ENCODE measurements at places on chromosomes 13 and 19.

DNA sequence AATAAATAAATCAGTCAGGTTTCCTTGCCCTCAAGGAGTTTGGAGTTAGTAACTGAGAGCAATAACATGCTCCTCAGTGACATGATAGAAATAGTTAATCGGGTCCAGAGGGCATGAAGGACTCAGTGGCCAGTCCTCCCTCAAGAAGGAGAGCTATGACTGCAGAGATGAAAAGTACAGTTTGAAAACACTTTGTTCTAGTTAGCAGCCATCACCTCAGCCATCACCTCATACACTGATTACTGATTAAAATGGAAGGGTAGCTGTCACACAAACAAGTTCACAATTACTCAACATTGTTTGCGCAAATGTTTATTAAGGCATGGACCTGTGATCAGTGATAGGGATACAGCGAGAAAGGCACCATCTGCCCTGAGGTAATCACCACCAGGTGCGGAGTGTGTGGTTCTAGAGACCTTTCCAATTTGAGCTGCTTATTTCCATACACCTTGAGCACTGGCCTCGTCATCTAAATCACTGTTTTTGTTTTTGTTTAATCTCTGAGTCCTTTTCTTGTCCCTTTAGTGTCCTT is 85.3 kb upstream of the RAP2A start:
- no peak for DNase-seq

GRCh38 chr19:19480688-19481087 is 34.7 kb downstream of the TSSK6 start:
- no peak for DNase-seq

DNA sequence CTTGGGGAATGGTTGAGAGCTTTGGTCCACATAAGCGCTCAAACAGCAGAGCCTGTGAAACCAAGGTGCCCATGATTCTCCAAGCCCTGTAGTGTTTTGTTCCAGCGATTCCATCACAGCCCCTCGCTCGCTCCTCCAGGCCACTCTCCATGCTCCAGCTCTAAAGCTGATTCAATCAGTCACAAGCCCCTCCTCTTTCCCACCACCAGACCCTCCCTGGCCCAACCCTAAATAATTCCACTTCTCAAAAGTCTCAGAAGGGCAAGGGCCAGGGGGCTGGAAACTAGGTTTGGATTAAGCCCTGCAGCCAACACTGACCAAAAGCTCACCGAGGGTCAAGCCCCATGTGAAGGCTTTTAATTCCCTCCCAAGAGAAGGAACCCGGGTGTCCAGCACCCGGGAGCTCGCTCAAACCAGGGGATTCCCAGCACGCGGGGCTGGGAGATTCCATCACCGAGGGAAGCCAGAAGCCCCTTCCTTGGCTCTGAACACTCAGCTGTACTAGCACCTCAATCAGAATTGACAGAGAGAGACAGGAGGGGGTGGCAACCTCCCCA is 1.5 kb downstream of the ZNF296 start:
- DNase-seq = no peak

DNA sequence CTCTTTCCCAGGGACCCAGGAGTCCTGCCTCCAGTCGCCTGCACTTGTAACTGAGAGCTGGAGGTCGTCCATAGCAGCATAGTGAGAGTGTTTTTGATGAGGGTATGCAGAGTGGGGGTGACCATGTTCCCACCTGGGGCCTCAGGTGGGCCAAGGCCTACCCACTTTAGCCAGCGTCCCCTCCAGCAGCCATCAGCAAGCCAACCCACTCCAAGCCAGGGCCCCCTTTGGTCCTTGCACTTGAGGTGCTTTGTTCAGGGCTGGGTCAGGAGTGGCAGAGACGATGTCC is 11.9 kb upstream of the SMG9 start:
- DNase-seq = no peak

GRCh38 chr19:16096280-16096855 is 15.3 kb upstream of the RAB8A start:
- DNase-seq = no peak

GRCh38 chr13:35736876-35737275 is 260.4 kb upstream of the MAB21L1 start:
- no peak for DNase-seq

GRCh38 chr13:25494698-25495411 is 123.1 kb downstream of the ATP8A2 start:
- no peak for DNase-seq

- no peak for DNase-seq
Observed at GRCh38 chr19:28497137-28497536, 715.8 kb downstream of the UQCRFS1 start.

DNA sequence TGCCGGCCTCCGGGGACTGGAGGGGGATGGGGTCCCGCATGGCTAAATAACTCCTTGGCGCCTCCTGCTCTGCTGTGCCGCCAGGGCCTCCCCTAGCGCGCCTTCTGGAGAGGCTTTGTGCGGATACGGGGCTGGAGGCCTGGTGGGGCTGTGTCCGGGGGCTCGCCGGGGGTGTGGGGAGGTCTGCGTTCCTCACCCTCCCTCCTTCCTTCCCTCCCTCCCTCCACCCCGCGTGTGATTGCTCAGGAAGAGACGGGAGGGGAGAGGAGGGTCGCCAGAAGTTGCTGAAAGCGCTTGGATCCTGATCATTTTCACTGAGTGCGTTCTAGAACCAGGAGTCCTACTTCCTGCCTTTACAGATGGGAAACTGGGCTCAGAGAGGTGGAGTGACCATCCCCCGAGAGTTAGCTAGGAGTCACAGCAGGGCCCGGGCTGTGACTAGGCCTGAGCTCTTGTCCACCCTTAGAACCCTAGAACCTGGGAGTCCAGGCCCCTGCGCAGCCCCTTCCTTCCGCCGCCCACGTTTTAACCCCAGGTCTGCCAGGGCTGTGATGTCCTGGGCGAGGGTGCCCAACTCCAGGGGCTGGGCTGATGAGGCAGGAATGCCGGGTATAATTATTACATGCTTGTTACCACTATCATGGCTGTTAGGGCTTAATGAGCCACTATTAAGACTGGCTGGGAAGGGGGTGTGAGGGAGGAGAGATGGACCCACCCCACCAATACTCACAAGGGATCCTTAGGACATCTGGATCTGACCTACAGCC is 782 bp upstream of the JUND start:
- DNase-seq = no peak

DNA sequence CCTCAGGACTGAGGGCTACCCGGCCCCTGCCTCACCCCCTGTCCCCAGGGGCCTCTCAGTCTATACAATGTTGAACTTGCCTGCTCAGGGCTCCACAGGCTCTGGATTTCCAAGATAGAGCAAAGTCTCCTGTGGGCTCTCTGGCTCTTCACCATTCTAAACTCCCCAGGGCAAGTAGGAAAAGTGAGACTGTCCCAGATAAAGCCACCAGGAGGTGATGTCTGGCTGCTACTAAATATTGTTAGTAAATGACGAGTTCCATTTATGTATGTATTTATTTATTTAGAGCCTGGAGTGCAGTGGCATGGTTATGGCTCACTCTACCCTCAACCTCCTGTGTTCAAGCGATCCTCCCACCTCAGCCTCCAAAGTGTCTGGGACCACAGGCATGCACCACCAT is 73.6 kb upstream of the SIAH3 start:
- no peak for DNase-seq

DNA sequence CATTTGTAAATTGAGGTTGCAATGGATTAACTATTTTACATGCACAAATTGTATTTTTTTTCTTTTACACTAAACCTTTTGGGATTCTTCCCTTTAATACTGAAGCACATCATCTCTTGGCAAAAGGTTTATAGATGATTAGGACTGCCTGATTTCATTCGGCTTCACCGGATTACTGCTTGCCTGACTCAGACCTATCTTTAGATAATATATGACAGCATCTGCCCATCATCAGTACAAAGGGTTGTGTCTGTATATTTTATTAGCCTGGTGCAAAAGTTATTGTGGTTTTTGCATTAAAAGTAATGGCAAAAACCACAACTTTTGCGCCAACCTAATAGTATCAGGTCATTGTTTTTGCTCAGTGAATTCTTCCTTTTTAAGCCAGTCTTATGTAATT is 316.2 kb upstream of the HTR2A start:
- DNase-seq = no peak

GRCh38 chr19:18915639-18916038 is 3.5 kb downstream of the COPE start:
- peak; percentile 46 for DNase-seq

DNA sequence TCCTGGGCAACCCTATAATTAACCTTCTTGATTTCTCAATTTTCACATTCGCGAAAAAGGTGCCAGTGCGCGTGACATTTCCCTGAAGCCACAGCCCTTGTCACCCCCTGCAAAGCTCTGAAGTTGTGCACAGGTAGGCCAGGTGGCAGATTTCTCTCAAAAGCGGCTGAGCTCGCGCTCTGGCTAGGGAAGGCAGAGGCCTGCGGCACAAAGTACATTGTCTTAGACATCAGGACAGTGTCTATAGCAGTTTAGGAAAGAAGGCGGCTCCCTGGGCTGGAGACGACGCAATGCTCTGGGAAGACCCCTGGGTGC is 42.9 kb upstream of the ZNF14 start:
- no peak for DNase-seq

- DNase-seq = no peak
Observed at GRCh38 chr19:31761281-31761913, 412.2 kb upstream of the TSHZ3 start.

GRCh38 chr13:113526466-113527220 is 36.1 kb upstream of the DCUN1D2 start:
- no peak for DNase-seq

DNA sequence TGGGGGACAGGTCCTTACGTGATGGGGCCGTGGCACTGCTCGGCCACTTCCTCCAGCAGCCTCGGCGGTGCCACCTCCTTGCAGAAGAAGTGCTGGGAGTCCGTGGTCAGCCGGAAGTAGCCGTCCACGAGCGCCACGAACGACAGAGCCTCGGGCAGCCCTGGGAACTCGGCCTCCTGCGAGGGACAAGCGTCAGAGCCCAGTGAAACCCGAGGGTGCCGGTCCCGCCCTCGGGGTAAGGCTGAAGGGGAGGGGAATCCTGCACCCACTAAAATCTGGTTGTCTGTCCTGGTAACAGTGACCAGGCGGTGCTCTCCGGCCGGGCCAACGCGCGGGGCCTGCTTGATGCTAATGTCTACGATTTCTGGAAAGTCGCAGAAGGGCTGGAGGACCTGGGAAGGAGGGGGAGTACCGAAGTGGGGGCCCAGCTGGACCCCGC is 6.4 kb downstream of the JAK3 start:
- DNase-seq = no peak

- no peak for DNase-seq
Observed at GRCh38 chr13:85853901-85854663, 54.9 kb upstream of the SLITRK6 start.

GRCh38 chr19:6402837-6403608 is 10.1 kb upstream of the GTF2F1 start:
- peak; percentile 63 for DNase-seq

DNA sequence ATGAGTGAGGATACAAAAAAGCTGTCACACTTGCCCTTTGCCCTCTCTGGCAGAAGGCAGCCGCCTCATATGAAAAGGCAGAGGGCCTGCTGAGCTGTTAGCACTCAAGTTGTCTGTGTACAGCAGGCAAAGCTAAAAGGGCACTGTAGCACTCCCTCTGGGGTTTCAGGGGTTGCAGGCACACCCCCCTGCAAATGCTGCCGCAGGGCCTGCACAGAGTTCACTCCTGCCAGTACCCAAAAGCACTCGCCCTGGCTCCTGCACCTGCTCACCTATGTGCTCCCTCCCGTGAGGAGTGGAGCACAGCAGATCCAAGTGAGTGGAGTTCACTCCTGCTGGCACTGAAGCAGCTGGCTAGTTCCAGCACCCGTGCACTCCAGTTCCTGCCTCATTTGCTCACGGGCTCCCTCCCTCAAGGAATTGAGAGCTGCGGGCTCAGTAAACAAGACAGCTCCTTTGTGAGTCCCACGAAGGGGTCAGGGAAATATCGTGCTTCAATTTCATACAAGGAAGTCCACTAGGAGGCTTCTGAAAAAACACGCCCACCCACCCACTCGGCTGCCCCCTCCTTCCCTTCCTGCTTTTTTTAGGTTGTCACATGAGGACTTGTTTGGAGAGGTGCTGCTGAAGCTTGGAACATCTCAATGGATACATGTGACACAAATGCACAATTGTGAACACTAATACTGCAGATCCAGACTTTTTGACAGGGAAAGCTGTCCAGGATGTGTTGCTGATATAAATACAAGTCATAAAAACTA is 9.9 kb upstream of the RCBTB2 start:
- peak; percentile 20 for DNase-seq

DNA sequence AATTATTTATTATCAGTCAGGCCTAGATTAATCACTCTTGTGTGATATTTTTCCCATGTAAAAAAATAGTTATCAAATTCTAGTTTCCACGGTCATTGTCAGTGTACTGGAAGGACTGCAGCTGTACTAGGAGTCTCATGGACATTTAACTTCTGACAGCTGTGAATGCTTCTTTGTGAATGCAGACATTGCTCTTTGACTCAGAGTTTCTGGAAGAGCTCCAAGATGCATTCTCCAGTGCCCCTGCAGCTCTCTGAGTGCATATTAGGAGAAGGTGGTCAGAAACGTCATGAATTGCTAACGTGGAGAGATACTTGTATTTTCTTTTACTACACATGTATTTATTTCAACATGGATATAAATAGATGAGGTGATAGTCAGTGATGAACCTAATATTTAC is 9.7 kb upstream of the SLITRK5 start:
- no peak for DNase-seq

DNA sequence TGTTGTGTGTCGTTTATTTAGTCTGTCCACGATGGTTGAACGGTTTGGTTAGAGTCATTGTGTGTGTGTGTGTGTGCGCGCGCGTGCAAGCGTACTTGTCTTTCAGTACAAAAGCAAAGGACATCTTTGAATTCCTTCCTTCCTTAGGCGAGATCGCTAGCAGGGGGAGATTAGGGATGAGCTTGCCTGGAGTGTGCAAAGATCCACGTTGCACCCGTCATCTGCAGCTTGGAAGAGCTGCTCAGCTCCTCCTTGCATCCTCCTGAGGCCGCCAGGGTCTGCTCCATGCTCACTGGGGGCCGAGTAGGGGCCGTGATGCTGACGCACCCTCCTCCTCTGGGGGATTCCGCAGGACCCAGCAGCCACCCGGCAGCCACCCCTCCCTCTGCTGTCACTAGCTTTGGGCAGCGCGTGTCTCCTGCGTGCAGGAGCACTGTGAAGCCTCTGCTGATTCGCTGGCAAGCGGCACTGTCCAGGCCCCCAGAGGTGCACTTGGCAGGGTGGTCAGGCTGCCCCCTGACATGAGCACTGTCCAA is 137.3 kb downstream of the KDM4B start:
- DNase-seq = no peak

GRCh38 chr13:77600701-77601100 is 65.2 kb downstream of the SCEL start:
- no peak for DNase-seq

DNA sequence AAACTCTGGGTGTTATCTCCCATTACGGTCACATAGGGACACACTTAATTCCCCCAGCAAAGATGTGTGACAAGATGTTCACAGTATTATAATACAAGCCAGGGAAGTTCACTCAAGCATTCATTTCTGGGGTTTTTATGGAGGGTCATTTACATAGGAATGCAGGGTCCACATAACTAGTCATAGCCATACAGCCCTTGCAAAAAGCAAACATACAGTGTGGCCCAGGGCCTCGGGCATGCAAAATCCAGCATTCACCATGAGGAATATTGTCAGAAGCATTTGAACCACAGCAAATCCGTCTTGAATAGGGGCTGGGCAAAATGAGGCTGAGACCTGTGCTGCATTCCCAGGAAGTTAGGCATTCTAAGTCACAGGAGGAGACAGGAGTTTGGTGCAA is 13.0 kb upstream of the ZNF460 start:
- no peak for DNase-seq
